ENCODE measurements at places on chromosomes 6 and 20.

DNA sequence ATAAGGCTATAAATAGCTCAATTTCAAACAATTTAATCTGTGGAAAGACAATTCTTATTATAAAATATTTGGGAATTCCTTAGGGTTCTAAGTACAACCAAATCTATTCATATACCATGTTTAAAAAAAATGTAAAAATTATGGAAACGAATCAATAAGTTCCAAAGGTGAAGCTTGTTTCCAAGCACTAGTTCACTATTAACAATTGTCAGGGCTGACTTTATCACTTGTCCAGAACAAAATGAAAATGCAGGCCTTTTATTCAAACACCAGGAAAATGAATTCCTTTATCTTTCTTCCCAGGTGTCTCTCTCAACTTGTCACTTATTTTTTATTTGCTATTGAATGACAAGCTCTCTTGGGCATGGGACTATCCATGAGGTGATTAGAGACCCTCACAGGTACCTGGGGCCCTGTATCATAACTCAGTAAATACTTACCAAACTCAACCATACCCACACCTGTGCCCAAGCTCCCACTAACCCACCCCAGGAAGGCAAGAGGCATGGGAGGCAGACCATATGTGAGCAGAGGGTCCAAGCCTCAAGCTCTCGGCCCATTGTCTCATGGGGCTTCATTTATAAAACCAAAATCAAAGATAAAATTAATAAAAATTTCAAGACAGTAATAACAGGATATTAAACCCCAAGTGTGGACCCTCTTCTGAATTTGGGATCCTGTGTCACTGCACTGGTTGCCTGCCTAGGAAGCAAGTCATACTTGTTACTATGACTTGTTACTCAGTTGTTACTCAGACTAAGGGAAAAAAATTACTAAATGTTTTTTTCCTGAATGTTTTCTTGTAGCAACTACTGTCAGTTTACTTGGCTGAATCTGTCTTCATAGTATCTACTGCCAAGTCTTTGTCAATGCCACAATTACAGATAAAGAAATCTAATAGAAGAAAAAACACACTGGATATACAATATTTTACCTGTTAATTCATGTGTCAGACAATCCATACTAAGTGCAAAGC, 54.7 kb downstream of the PTPRK start:
- no peak for DNase-seq

- DNase-seq: no peak
Observed at GRCh38 chr20:53283011-53283410, 310.6 kb downstream of the ZNF217 start.

DNA sequence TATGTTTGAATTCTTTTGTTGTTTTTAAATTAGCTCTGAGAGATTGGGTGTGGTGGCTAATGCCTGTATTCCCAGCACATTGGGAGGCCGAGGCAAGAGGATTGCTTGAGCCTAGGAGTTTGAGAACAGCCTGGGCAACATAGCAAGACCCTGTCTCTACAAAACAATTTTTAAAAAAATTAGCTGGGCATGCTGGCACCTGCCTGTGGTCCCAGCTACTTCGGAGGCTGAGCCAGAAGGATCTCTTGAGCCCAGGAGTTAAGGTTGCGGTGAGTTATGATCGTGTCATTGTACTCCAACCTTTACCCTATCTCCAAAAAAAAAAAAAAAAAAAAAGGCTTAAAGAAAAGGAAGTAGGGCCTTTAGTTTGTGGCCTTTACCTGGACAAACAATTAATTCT, 22.9 kb downstream of the DHX35 start:
- DNase-seq: no peak

DNA sequence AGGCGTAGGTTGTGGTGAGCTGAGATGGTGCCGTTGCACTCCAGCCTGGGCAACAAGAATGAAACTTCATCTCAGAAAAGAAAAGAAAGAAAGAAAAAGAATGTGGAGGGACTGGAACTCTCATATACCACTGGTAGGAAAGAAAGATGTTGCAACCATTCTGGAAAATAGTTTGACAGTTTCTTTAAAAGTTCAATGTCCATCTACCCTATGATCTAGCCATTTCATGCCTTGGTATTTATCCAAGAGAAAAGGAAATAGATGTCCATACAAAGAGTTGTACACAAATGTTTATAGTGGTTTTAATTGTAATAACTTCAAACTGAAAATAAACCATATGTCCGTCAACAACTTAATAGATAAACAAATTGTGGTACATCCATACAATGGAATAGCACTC, 190.1 kb upstream of the ZNF217 start:
- no peak for DNase-seq

DNA sequence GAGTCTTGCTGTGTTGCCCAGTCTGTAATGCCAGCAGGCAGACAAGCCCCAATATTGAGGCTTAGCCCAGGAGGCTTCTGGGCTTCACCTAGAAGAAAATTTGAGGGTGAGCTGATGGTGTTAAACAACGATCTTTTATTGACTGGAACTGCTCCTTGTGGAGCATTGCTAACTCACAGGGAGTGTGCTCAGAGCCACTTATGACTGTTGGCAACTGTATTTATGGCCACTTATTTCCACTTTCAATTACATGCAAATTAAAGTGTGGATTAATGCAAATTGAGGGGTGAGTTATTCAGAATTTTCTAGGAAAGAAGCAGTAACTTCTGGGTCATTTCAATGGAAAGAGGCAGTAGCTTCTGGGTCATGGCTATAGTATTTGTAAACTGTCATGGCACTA, 317.2 kb upstream of the FKBP1C start:
- DNase-seq: no peak

DNA sequence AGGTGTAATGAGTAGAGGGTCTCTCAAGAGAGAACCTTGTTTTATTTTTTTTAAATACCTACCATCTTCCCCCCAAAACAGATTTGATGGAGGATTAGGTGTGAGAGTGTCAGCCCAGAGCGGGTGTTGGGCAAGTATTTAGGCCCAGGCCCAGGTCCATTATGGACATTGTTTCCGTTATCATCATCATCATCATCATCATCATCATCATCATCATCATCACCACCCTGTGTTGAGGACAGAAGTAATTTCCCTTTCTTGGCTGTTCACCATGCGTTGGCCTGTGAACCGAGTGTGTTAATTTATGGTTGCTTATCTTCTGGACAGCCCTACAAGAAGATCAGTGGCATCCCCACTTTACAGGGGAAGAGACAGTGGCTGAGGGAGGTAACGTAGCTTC, 28.6 kb downstream of the PSMF1 start:
- DNase-seq: no peak

GRCh38 chr6:9428421-9429172, 986.3 kb downstream of the TFAP2A start:
- no peak for DNase-seq

DNA sequence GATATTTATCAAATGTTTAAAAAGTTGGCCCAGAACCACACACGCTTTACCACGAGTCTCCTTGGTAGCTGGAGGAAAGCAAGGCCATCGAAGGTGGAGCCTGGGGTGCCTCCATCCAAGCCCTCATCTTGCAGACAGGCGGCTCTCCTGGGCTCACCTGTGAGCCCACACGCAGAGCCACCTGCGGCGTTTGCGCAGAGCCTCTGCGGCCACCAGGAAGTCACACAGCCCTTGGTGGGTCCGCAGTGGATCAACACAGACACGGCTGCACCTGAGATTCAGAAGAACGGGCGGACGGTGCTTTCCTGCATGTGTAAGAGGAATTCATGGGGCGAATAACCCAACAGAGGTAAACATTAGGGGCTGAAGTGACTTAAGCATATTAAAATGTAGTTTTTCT, 24.5 kb upstream of the SMOC2 start:
- DNase-seq: peak; percentile 25

DNA sequence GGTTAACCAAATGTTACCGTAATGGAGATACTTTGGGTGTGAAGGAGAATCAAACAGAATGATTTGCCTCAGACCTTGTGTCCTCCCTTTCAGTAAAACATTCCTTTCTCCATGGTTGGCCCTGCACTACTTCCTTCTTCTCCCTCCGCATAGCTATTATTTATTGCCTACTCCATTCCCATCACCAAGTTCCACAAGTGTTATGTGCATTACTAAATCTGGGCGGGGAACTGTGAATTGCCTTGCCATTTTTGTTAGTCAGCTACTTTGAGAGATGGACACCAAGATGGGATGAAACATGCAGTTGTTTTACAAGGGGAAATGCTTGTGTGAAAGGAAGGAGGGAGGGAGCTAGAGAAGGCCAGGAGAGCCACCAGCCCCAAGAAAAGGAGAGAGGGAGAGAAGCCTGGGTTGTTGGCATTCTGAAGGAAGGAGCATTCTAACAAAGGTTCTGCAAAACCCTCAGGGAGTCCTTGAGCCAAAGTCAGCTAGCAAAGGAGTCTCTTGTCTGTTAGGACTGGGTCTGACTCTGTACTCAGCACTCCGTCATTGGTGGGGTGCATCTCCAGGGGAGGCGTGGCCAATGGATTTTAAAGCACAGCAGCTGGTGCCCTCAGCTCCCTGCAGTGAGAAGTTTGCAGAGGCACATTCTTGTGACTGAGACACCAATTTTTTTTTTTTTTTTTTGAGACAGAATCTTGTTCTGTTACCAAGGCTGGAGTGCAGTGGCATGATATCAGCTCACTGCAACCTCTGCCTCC, 83.6 kb upstream of the CHD6 start:
- no peak for DNase-seq

GRCh38 chr6:135372758-135373157, 124.8 kb downstream of the AHI1 start:
- no peak for DNase-seq

DNA sequence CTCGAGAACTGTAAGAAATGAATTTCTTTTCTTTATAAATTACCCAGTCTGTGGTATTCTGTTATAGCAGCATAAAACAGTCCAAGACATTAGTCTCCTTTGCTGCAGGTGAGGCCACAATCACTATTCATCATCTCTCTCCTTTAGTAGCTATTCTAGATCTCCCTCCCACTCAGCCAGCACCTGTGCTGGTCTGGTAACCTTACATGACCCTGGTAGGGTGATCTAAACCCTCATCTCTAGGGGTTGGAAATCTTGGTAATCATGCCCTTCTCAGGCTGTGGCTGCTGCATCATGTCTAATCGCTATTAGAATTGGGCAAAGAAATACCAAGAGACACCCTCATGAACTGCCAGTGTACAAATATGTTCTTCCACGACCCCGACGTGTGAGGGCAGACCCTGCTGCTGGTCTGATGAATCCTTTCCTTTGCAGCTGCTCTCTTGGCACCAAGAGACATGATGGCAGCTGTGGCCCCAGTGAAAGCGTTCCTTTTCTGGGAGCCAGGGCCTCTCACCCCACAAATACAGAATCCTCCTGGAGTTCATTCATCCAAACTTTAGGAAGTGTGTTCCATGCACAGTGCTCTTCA, 23.0 kb upstream of the IGF2R start:
- DNase-seq: no peak

GRCh38 chr20:35878113-35878625, 76.1 kb downstream of the SCAND1 start:
- DNase-seq: no peak

DNA sequence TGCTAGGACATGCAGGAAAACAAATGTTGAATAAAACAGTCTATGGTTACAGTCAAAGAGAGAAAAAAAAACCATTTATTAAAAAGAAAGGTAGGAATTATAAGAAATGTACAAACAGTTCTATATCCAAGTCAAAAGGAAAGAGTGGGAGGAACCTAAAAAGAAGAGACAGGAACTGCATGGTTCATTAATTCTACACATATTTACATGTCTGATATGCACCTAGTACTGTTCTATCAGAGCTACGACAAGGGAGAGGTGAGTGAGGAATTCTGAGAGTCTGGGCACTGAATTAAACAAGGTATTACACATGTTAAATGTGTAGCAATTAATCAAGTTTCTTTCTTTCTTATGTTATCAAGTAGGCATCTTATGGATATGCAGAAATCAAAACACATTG, 41.9 kb downstream of the SYCP2 start:
- no peak for DNase-seq

GRCh38 chr6:56849896-56850295, 105.0 kb upstream of the BEND6 start:
- DNase-seq: no peak

GRCh38 chr6:140372064-140372463, 997.6 kb upstream of the CITED2 start:
- DNase-seq: no peak

DNA sequence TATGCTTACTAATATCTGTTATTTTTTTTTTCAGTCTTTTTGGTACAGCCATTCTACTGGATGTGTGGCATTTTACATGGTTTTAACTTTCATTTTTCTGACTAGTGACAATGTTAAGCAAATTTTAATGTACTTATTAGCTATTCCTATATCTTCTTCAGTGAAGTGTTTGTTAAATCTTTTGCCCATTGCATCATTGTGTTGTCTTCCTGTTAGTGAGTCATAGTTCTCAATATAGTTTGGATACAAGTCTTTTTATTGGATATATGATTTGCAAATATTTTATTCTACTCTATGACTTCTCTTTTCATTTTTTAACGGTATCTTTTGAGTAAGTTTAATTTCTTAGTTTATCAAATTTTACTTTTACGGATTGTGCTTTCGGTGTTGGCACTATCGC, 519.4 kb downstream of the CDKAL1 start:
- no peak for DNase-seq

GRCh38 chr6:163175301-163175700, 239.2 kb upstream of the QKI start:
- no peak for DNase-seq

- DNase-seq: no peak
Observed at GRCh38 chr6:170108456-170108855, 182.4 kb downstream of the DLL1 start.

DNA sequence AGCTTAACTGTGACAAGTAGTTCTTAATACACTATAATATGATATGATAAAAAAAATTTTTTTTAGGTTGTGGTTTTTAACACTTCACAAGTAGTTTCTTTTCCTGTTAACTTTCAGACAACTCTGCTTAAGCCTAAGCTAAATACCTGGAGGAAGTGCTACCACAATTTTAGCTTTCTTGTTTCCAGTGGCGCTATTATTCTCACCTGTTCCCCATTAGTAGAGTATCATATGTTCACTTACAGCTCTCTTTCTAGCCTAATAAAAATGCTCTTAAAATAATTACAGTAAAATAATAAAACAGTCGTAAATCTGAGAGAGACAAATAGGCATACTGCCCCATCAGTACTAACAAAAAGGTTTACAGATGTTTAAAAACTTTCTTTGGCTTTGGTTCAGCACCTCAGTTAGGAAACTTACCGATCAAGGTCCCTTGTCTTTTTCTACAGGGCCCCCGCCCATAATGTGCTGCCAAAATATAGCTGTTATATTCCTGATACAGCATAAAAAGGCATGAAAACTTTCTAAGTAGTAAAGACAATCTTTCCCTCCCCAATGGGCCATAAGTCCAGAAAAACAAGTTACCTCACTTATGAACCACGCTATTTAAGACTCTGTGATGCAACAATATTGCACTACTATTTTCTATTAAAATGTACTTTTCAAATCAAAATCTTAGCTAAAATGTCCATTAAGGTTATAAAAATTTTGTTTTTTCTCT, 57.9 kb downstream of the SESN1 start:
- no peak for DNase-seq

GRCh38 chr6:42047790-42048405, 2.4 kb upstream of the TAF8 start:
- DNase-seq: no peak

GRCh38 chr20:13105864-13106457, 97.2 kb downstream of the SPTLC3 start:
- DNase-seq: no peak

GRCh38 chr6:24960991-24961475, 25.3 kb upstream of the RIPOR2 start:
- no peak for DNase-seq

GRCh38 chr20:44344723-44345122, 7.9 kb downstream of the R3HDML start:
- DNase-seq: no peak

GRCh38 chr6:88493717-88494116, 327.6 kb upstream of the CNR1 start:
- no peak for DNase-seq
